ENCODE measurements at places on chromosomes 12 and 14. TPM values are rescaled to one million over a fixed set of nuclear protein-coding genes. Genes with fewer than 3 reads are reported as not detected.

GRCh38 chr14:89374908-89375307, 42.1 kb downstream of the FOXN3 start:
- DNase-seq = no peak

DNA sequence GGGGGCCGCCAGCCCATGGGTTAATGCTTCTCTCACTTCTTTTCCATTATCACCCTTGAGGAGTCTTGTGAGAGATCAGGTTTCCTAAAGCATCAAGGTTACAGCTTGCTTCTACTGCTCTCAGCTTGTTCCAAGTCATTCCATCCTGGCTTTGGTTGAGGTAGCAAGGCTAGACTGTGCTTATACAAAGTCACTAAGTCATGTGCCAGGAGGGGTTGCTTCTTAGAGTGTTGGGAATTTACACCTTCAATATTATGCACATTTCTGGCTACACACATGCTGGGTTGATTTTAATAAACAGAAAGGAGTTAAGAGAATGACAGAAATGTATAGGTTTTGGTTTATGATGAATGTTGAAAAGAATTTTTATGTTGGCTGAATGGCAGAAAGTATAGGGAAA, 21.8 kb downstream of the IFT43 start:
- DNase-seq = no peak

Gene ASPG
- total RNA-seq = 2.2 TPM

DNA sequence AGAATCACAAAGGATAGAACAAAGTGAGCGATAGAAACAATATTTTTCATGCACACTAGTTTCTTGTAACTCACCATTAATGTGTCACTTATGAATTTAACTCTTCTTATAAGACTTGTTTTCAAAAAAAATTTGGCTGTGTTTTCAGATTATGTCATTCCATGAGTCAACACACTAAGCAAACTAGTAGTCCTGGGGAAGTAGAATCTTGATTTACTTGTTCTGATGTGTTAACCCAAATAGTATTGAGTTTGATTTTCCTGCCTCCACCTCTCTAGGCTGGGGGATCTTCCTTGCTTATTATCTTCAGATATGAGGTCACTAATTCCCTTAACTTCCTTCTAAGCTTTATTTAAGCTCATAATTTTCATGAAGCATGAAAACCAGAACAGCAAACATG, 151.0 kb upstream of the SEL1L start:
- no peak for DNase-seq

DNA sequence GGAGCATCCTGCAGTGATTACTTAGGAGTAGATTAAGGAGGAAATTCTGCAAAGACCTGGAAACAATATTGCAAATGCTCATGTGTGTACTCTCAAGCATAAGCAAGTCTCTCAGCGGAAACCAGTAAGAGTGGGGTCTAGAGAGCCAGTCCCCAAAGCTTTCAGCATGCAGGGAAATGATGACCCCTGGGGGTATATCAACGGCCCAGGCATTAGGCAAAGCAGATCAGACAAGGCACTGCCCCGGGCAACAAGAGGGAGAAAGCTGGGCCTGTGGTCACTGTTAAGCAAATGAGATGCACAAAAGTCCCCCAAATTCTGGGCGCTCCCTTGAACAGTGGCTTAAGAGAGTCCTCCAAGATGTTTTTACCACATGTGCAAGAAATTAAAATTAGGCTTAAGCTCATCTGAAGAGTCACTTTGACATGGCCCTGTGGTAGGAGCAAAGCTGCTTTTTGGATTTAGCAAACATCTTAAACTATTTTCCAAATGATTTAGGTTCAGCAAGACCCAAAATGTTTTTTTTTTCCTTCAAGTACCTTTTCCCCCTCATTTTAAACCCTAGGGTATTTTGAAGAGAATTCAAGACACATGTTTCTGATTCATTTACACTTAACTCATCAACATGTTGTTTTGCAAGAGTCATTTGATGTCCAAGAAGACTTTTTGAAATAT, 457.1 kb upstream of the TBX3 start:
- no peak for DNase-seq
